Calu3 (cell line): ENCODE measurements at places on chromosomes 3 and 15.

GRCh38 chr3:190150681-190151080 is 30.0 kb upstream of the P3H2 start:
- DNase-seq = no peak

DNA sequence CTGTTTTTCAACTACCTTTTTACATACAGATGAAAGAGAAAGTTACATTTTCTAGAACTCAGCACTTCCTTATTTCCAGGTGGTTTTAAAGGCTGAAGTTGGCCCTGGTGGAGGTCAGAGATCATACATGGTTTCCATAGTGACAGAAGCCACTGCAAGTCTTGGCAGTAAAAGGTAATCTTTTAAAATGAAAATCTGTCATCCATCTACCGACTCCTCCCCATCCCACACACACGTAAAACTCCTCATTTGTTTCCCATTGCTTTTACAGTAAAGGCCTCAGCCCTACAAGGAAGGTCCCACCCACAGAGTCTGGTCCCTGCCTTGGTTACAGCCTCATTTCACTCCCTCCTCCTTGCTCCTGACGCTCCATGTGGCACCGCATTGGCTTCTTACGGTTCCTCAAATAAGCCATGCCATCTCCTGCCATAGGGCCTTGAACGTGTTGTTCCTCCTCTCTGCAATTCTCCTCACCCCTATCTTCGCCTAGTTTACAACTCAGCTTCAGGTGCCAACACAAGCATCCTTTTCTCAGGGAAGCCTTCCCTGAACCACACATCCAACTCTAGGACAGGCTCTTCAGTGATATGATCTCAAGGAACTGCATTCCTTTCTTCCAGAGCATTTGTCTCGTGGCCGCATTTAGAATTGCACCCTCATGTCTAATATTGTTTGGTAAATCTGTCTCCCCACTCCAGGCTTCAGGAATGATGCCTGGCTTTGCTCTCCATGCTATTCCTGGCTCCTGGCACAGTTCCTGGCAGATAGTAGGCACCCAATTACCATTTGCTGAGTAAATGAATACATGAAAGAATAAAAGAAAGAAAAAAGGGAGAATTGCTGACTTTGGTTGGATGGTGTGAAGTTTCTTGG is 2.6 kb downstream of the CYP19A1 start:
- no peak for DNase-seq

DNA sequence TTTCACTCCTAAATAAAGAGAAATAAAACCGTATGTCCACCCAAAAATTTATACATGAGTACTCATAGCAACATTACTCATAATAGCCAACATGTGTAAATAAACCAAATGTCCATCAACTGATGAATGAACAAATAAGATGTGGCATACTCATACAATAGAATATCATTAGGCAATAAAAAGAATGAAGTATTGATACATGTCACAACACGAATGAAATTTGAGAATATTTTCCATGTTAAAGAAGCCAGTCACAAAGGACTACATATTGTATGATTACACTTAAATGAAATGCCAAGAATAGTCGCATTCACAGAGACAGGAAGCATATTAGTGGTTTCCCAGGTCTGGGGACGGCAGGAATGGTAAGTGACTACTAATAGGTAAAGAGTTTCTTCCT is 869.2 kb downstream of the IGSF11 start:
- no peak for DNase-seq

GRCh38 chr15:43118829-43119228 is 13.0 kb upstream of the UBR1 start:
- no peak for DNase-seq

- DNase-seq = no peak
These were observed 6.5 kb upstream of the NUP210 start for GRCh38 chr3:13426591-13426990.

- DNase-seq = peak; percentile 85
These were observed 495 bp upstream of the COL7A1 start for GRCh38 chr3:48595526-48596121.

DNA sequence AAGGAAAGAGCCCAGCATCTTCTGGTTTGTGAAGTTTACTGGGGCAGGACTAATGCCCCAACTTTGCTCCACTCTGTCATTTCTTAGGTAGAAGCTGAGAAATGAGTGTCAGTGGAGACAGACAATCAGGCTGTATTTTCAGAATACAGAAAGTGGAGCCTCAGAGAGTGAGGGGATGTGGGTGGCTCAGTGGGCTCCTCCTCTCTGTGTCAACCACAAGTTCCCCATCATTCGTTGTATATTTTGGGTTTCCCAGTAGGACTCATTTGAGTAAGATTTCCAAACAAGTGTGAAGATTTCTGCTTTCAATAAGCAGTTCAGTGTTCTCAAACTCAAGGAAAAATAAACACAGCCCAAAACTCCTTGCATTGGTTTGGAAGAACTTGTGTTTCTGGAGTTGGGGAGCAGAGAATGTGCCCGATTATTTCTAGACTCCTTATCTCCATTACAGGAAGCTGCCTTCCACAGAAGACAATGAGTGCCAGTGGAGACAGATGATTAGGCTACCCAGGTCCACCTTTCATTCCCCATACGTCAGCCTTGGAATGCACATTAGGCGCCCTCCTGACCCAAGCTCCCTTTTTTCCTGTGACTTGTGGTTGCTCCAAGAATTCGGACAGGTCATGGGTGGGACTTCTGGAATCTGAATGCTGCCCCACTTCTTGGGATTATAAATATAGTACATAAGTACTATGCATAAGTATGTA is 792.1 kb upstream of the LMCD1 start:
- no peak for DNase-seq

DNA sequence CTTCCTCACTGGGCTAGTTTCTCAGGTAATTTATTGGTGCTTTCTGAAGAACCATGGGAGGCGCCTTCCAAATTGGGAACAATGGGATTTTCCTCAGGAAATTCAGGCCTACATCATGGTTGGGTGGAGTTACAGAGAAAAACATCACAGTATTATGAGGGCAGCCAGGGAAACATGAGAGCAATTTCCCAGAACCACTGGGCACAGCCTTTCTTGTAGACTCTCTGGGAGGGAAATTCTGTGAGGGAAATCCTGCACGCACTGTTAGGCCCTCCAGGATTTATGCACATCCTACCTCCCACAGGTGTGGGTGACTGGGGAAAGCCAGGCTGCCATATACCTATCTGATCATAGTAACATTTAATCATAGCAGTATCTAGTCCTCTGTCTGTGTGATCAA is 13.2 kb downstream of the POPDC2 start:
- no peak for DNase-seq

DNA sequence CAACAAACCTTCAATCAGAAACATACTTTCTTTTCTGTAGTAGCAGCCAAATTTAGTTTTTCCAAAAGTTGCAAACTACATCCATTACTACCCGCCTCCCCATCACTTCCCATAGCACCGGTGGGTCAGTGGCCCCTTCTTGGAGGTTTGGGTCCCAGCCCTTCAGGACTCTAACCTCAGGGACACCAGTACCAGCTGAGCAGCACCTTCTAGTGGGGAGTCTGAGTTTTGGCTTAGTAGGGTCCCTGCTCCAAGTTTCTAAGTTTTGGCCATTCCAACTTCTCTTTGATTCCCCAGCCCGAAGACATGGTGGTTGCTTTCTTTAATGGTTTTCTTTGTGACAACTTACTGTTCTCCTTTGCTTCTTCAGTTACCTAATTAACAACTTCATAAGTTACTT is 160.6 kb downstream of the ECT2 start:
- DNase-seq = no peak

DNA sequence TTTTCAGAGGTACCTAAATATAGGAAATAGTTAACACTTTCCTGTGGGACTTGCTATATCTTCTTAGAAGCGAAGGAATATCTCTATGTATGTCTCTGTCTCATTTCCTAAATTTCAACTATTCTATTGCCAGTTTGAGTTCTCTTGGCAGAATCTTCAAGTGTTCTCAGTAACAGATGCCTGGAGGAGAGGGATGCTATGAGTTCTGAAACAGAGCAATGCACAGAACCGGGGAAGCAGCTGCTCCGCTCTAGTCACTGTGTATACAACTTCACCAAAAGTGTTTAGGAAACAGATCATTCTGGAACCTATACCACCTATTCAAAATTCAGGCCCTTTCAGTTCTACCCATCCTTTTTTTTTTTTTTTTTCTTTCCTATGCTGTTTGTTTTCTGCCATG is 144.6 kb downstream of the RORA start:
- no peak for DNase-seq
